ENCODE measurements at places on chromosomes 7 and 10. TPM values are rescaled to one million over a fixed set of nuclear protein-coding genes. Genes with fewer than 3 reads are reported as not detected.

The DGKB gene
- total RNA-seq, result under 0.01 TPM

- DNase-seq, result peak; percentile 21
Measured at GRCh38 chr7:117025891-117026290, 72.6 kb downstream of the ST7 start.

- DNase-seq, result peak; percentile 70
Measured at GRCh38 chr10:36493516-36493880, 631.9 kb upstream of the ANKRD30A start.

- peak; percentile 74 for DNase-seq
Measured at GRCh38 chr10:72162978-72163377, 52.8 kb upstream of the ANAPC16 start.

The CLRN3 gene
- not detected for total RNA-seq

GRCh38 chr10:80945264-80945880, 407.7 kb downstream of the SH2D4B start:
- no peak for DNase-seq

- DNase-seq, result peak; percentile 82
Measured at GRCh38 chr7:43700059-43700501, 29.2 kb downstream of the COA1 start.

The GDF2 gene
- total RNA-seq, result not detected

DNA sequence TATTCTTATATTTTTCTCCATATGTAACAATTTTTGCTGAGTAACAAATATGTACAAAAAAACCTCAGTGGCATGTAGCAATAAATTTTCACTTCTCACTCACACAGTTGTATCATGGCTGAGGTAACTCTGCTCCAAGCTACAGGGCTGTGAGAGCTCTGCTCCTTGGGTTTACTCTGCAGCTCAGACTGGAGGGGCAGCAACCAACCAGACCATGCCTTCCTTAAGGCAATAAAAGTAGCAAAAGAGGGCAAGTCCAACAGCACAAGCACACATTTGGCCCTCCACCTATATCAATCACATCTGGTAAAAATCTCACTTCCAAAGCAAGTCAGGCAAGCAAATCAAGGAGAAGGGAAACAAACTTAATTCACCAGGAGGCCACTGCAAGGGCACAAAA, 102.9 kb downstream of the CRPPA start:
- no peak for DNase-seq

DNA sequence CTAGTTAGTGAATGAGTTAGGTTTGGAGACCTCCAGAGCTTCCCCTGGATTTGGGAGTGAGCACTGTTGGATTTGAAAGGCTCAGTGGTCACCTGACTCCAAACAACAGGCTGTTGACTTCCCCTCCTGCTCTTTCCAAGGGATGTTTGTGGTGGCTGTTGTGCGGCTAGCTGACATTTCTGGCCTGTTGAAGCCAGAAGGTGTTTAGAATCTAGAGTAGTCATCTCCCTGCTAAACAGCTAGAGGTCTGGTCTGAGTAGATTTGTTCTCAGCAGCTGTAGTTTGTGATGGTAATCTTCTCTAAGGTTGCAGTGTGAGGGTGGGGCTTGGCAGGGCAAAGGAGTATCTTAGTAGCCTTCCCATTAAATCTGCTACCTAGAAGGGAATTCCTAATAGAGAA, 30.1 kb downstream of the BPGM start:
- no peak for DNase-seq

The C7orf33 gene
- not detected for total RNA-seq

The HOXA7 gene
- total RNA-seq, result 0.18 TPM

- DNase-seq, result no peak
Measured at GRCh38 chr10:129855836-129856563, 108.1 kb downstream of the EBF3 start.

- no peak for DNase-seq
Measured at GRCh38 chr7:139714163-139714901, 63.5 kb downstream of the HIPK2 start.

DNA sequence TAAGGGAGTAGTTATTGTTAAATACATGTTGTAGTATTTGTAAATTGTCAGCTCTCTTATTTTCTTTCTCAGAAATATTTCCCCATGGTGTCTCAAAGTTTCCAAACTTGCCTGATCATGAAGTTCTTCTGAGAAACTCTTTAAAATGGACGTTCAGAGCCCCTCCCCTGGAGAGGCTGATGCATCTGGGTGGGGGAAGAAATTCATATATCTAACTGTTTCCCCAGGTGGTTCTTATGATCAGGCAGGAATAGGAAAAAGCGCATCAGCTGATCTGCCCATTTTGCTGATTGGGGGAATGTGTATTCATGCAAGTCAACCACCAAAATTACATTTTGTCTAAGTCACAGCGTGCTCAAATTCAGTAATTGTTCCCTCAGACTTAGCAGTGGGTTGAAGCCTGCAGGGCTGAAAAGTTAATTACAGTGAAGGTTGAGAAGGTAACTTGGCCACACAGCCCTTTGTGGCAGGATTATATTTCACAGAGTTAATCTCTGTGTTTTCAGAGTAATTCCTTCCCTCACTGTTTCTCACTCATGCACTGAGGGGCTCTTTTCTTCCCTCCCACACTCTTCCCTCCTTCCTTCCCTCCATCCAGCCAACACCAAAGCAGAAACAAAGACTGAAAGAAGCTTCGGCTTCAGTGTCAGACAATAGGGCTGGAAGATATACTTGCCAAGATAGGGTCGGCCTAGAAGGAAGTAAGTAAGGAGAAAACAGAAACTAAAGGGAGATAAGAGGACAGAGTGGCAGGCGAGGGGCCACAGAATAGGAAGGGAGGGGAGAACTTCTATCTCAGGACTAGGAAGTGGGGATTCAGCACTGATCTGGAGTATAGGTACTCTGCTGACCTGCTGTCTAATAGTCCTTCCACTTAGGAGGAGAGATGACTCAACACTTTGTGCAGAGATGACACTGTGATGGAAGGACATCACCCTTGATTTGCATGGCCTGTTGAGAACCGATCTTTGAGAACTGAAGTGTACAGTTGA, 50.5 kb upstream of the STARD3NL start:
- DNase-seq, result no peak

DNA sequence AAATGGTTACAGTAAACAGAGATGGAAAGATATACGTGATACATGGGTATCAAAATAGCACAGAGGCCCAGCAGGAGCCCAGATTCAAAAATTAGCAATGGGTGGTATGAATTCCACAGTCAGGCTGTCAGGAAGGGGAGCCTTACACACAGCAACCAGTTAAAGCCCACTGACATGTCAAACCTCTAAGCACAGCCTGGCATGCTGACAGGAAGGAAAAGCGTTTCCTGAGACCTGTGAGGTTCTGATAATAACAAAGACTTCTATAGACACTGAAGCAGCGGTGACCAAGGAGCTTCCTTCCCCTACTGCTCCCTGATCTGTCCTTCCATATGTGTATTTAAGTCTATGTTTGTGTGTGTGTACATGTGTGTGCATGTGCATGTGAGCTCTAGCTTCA, 89.9 kb downstream of the PHYHIPL start:
- no peak for DNase-seq

- peak; percentile 79 for DNase-seq
Measured at GRCh38 chr10:6748981-6749635, 169.0 kb upstream of the PRKCQ start.

The WAPL gene
- 49.4 TPM for total RNA-seq

The UBE2D4 gene
- 9.7 TPM for total RNA-seq

The OGDH gene
- total RNA-seq, result 56.5 TPM

DNA sequence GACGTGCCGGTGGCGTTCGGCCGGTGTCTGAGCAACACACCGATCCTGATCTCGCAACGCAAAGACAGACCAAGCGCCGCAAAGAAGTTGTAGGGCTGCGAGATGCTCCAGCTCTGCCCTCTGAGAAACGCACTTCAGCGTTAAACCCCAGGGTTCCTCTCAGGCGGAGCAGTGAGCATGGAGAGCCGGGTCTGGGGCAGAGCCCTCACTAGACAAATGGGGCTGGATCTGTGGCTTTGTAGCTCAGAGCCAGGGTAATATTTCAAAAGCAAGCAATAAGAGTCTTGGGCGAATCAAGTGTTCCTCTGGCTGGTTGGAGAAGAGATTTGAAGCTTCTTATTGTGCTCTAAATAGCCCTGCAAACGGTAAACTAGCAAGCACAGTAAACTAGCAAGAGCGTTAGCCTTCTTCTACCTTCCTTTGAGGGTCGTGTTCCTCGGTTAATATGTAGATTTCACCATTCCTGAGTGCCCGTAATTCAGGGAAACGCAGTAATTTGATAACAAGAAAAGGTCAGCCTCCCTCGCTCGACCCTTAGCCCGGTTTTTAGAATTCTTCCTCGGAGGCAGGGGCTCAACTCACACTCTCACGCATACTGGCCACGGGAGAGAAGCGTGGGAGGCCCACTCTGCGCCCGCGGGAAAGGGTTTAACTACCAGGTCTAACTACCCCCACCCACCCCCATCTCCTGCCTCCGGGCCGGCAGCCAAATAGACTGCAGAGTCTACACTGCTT, 6.7 kb downstream of the SKAP2 start:
- peak; percentile 67 for DNase-seq

DNA sequence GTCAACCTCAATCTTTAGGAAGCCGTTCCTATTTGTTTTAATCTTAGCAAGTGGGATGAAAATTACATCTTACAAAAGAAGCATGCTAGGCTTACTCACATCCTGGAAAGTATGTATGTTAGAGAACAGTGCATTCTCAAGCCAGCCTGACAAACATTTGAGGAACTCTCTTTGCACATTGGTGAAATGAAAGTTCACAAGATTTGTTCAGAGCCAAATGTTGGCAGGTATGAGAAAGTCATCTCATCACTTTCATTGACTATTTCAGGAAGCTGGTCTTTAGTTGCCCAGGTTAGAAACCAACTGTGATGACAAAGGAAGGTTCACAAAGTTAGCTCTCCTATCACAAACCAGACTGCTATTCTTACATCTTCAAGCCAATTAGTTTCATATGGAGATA, 57.1 kb downstream of the ABCB1 start:
- peak; percentile 1 for DNase-seq

DNA sequence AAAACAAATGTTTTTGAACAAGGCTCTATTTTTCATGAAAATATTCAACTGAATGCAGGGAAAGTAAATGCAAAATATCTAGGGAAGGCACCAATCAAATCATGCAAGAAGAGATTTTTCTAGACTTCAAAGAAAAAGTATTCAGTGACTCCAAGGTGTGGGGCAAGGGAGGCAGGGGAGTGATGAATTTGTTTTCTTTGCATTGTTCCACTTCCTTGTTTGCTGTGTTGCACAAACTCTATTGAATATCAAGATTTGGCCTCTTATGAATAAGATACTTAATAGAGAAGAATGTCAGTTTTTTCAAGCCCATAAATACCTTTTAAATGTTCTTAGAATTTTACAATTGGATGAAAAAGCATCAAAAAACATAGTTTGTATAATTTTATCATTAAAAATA, 26.4 kb downstream of the STEAP1 start:
- DNase-seq, result no peak

DNA sequence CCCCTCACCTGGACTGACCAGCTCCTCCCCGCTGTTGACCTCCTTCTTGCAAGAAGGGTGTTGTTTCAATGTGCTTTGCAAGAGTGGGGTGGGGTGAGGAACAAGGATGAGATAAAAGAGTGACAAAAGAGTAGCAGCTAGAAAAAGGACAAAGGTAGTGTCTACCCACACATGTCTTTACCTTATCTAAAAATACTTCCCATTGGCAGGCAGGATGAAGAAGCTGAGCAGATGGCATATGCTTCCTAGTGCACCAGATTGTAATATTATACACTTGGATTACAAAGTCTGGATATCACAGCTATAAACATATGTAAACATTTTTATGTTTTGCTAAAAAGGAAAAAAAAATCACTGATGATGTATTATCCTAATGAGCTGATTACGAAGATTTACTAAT, 34.5 kb downstream of the CHN2 start:
- no peak for DNase-seq

GRCh38 chr7:151715666-151716315, 161.1 kb downstream of the PRKAG2 start:
- DNase-seq, result no peak
